Lower lobe of right lung (tissue), 2 donors: ENCODE measurements at places on chromosomes 7 and 10.

DNA sequence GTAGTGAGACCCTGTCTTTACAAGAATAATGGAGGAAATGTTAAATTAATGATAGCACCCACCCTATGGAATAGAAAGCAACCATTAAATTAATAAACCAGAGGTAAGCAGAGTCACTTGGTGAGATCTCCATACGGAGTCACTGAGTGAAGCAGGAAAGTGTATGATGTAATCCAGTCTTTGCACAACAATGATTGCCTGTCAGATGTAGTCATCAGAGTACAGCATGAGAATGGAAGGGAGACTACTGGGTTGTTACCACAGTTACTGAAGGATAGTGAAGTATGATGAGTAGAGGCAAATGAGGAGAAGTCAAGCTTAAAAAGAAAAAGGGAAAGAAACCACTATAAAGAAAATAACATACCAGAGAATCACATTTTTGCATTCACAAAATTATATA is 371.9 kb upstream of the SHH start:
- DNase-seq, result no peak

GRCh38 chr7:133294234-133294633 is 41.4 kb downstream of the EXOC4 start:
- DNase-seq, result no peak

GRCh38 chr7:92527300-92528187 is 776 bp downstream of the PEX1 start:
- DNase-seq, result peak; percentile 61

GRCh38 chr10:130986846-130987245 is 324.7 kb downstream of the TCERG1L start:
- DNase-seq, result no peak

DNA sequence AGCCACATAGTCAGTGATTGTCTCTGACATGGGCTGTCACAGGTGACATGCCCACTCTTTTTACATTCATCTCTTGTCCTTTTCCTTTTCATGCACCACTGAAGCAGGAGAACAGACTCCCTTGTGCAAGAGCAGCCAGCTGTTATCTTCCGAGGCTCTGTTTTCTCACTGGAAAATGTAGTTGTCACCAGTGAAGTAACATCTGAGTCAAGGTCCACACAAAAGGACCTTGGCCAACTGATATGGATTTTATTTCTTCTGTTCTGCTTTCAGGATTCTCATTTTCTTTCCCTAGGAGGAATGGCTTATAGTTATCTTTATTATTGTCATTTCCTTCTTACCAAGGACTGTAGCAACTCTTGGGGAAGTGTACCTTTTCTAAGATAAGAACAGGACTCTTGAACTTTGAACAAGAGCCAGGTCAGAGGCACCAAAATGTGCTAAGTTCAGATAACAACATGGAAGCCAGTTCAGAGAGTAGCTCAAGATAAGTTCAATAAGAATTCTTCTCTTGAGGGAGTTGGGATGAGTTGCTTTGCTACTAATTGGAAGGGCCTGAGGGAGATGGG is 22.7 kb downstream of the AVPI1 start:
- DNase-seq, result no peak

DNA sequence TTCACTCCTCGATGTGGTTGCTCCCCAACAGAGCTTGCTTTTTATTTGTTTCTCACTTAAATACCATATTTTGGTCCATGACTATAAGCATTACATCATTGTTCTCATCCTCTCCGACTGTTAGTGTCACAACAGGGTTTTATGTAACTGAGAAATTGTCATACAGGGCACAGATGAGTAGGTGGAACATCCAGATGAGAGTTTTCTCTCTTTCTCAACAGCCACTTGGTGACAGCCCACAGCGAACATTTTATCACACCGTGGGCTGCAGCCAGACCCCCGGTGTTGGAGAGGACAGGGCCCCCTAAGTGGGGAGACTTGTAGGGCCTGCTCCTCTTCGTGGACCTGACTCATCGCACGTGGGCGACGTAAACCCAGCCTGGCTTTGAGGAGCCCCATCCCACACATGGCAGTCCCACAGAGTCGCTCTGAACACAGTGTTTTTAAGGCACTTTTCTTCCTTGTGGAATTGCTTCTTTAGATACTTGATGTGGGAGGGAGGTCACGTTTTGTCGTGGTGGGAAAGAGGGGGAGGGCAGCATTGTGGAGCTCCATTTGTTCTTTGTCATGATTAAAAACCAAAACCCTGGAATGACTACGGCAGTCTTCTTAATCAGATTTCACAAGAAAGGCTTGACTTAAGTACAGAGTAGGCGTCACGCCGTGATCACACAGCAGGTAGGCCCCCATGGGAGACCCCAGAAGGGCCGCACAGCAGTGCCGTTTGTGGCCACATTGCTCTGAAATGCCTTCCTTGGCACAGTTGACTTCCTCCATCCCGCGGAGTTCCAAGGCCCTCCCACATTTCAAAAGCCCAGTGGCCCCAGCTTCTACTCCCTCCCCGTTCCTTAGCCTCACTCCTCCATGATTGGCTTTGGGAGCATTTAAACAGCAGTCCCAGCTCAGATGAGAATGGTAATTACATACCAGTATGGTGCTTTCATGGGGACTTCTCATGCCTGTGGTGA is 220.6 kb downstream of the CCDC3 start:
- DNase-seq, result no peak

DNA sequence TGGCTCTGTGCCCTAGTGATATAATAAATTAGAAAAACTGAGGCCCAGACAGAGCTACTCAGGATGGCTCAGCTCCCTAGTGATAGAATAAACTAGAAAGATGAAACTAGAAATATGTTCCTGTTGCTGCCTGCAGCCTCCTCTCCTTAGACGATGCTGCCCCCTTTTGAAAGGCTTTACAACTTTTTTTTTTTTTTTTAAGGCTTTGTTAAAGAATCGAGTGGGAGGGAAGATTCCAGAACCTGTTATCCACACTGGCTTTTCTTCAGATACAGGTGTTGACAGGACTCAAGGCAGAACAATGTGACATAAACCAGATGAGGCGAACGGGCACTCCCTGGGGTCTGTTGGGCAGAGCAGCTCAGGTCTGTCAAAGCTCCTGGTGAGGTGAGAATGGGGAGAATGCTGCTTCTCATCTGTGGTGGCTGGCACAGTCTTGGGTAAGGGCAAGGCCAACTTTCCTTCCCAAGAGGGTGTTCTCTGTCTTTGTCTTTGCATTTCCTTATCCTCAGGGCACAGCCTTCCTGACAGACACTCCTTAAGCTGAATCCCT is 175.1 kb downstream of the COBL start:
- DNase-seq, result no peak

GRCh38 chr7:42193471-42194129 is 43.4 kb downstream of the GLI3 start:
- no peak for DNase-seq

DNA sequence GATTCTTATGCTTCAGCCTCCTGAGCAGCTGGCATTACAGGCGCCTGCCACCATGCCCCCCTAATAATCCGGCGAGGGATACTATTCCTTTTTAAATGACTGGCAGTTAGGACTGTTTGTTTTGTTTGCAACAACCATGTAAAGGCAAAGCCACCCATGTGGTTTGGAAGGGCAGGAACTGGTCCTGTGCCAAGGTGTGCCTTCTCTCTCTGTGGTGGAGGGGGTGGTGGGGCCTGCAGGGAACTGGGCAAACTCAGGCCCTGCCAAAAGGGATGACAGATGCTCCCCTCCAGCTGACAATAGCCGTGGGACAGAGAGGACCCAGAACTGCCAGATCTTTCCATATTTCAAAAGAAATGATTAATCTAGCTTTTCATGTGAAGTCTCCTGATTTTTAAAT is 23.5 kb upstream of the WAPL start:
- DNase-seq, result no peak

- no peak for DNase-seq
Observed at GRCh38 chr10:80274396-80275134, 14.9 kb downstream of the MAT1A start.

GRCh38 chr7:111429781-111430180 is 132.5 kb downstream of the IMMP2L start:
- no peak for DNase-seq

GRCh38 chr10:110410329-110411046 is 87.2 kb upstream of the DUSP5 start:
- DNase-seq, result peak; percentile 69

DNA sequence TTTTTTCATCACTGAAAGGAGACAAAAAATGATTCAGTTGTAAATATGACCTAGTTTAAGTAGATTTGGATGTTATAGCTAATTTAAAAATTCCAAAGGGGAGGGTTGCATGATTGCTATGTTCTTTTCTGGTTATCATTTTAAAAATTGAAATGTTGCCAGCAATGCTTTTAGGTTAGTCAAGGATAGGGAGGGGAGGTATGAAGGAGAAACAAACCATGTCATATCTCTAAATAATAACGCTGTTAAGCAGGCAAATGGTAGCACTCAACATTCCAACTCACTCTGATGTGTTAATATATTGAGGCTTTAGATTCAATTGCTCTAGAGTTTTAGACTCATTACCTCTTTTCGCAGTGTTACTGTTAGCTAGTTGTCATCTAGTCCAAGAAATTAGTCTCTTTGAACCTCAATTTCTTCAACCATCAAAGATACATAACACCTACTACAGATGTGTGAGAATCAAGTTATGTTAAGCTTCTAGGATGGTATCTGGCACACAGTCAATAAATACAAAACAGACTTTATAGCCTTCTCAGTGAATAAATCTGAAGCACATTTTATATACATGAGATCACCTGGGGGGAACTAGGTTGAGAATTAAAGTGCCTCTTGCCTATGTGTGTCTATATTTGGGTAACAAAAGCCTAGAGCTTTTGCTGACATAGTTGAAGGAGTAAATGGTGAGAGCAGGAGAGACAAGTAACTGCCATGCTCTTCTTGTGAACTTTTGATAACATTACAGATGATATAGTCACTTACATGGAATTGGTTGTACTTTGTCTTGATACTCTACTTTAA is 124.9 kb downstream of the CSTF2T start:
- DNase-seq, result no peak

DNA sequence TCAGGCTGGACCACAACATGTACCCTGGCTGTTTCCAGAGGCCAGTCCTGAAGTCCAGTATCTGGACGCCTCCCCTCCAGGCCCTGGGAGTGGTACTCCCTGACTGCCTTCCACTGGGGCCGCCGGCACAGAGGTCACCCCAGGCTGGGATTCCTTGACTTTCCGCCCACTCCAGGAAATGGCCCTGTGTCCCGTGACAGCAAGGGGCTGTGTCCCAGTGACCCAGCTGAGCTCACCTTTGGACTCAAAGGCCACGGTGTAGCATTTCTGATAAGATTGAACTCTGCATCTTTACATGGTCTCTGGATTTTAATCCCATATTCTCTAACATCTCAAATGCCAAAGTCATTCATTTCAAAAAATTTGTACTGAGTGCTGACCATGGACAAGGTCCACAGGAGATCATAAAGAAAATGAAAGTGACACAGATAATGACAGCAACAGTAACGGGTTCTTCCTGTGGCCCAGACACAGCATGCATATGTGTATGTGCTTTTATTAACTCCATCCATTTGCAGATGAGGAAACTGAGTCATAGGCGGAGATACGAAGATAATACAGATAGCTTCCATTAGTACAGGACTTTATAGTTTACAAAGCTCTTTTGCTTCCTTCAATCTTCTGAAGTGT is 5.4 kb downstream of the ADAMTS14 start:
- DNase-seq, result no peak

DNA sequence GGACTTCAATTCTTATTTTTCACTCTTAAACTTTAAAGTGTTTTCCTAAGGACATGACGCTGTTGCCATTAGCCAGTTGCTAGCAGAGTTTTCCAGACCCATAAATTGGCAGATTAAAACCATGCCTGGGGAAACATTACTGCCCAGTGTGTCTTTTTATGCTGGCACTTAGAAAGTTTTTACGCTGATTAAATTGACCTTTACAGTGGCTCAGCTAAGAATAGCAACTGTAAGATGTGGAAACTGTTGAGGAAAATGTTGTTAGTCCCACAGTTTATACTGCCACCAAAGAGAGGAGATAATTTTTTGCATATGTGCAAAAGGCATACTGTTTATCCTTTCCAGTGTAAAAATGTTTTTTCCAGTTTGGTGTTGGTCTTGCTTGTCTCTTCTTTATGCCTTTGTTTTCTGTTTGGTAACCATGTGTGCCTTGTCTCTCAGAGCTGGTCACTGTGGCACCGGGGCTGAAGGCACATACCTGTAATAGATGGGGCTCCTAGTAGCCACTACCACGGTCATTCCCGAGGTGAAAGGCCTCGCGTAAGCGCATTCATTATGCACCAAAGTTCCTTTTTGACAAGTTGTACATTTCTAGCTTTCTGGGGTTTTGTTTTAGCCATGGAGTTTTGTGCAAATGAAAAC is 45.3 kb downstream of the CYP17A1 start:
- DNase-seq, result no peak

DNA sequence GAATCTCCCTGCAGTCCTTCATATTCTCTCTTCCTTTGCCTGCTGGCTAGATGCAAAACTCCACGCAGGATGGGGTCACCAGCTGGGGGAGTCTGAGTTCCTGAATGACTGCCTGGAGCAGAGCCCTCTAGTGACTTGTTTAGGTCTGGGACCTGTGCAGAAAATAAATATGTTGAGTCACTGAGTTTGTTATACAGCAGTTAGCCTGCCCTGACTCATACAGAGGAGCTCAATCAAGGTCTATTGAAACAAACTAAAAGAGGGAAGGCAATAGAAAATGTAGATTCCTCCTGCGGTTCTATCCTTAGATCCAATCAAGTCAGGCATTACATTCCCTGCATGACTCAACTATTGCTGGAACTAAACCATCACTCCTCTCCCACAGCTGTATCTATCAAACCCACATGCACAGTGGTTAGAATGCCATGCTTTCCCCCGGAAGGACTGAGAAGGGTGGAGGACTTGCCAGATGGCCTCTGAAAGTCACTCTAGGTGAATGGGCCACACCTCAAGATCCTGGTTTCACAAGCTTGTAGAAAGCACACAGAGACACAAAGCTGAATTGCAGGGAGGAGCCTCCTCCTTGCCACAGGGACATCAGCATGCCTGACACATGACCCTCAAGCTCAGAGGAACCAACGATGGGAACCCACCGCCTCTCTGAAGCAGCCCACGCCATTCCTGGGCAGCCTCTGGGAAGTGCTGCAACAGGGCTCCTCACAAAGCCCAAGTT is 73.9 kb downstream of the SH3PXD2A start:
- no peak for DNase-seq
